Placental epithelial cell (primary cell): ENCODE measurements at places on chromosomes 2 and 18. TPM values are rescaled to one million over a fixed set of nuclear protein-coding genes. Genes with fewer than 3 reads are reported as not detected.

The HOXD12 gene
- total RNA-seq, result not detected in 2 replicates

The IMP4 gene
- total RNA-seq, result 52.2 and 71.5 TPM in 2 replicates

The ANAPC1 gene
- total RNA-seq, result 39.7 and 49.9 TPM in 2 replicates

The CCDC68 gene
- 0.43 and 0.79 TPM in 2 replicates for total RNA-seq

The TUBA4B gene
- total RNA-seq, result not detected in 2 replicates

The DSC3 gene
- 344 and 521 TPM in 2 replicates for total RNA-seq

The DNAH7 gene
- 0.11 and 0.39 TPM in 2 replicates for total RNA-seq

The SYT4 gene
- not detected in 2 replicates for total RNA-seq

The CGREF1 gene
- under 0.01 and 0.33 TPM in 2 replicates for total RNA-seq

The DYNAP gene
- not detected in 2 replicates for total RNA-seq

The SPHKAP gene
- total RNA-seq, result not detected in 2 replicates

The CREB1 gene
- 30.6 and 50.0 TPM in 2 replicates for total RNA-seq

The PPM1B gene
- 13.9 and 21.2 TPM in 2 replicates for total RNA-seq

The FABP1 gene
- not detected in 2 replicates for total RNA-seq

The RAB17 gene
- under 0.01 and 1.3 TPM in 2 replicates for total RNA-seq

The GAREM1 gene
- total RNA-seq, result 8.9 and 11.0 TPM in 2 replicates

The CTAGE1 gene
- total RNA-seq, result 0.22 TPM in 1 of 2 replicates, not detected in the other

The UBE2E3 gene
- 44.8 and 62.1 TPM in 2 replicates for total RNA-seq

The CSRNP3 gene
- total RNA-seq, result 2.3 and 7.5 TPM in 2 replicates

The DRC1 gene
- not detected in 2 replicates for total RNA-seq

The PLGLB1 gene
- total RNA-seq, result 1.1 and 1.6 TPM in 2 replicates

The ATOH8 gene
- 0.39 TPM in 1 of 2 replicates, not detected in the other for total RNA-seq

The MYCN gene
- 1.6 and 20.3 TPM in 2 replicates for total RNA-seq

The CXCR1 gene
- total RNA-seq, result not detected in 2 replicates

The INO80D gene
- total RNA-seq, result 7.1 and 13.1 TPM in 2 replicates

The SIGLEC15 gene
- not detected in 2 replicates for total RNA-seq

The NAT8 gene
- not detected in 2 replicates for total RNA-seq

The PDE11A gene
- under 0.01 TPM in 1 of 2 replicates, not detected in the other for total RNA-seq

The IRS1 gene
- 7.1 and 24.7 TPM in 2 replicates for total RNA-seq

The MARCO gene
- total RNA-seq, result 0.22 TPM in 1 of 2 replicates, not detected in the other
